ENCODE measurements at places on chromosomes 2 and 18. TPM values are rescaled to one million over a fixed set of nuclear protein-coding genes. Genes with fewer than 3 reads are reported as not detected.

Gene ABCB11
- not detected for total RNA-seq

Gene C2orf80
- total RNA-seq, result not detected

Gene CNGA3
- total RNA-seq, result not detected

Gene NYAP2
- total RNA-seq, result not detected

Gene KCNE4
- not detected for total RNA-seq

Gene FKBP1B
- total RNA-seq, result 3.4 TPM

Gene ALKAL2
- total RNA-seq, result not detected

Gene KCNF1
- total RNA-seq, result not detected

Gene ARL4C
- total RNA-seq, result 44.4 TPM

Gene CAPN10
- total RNA-seq, result 32.6 TPM

Gene FAM124B
- 0.40 TPM for total RNA-seq

Gene GKN1
- total RNA-seq, result not detected

Gene MDH1B
- total RNA-seq, result 0.74 TPM

Gene GULP1
- not detected for total RNA-seq

Gene CTAGE1
- not detected for total RNA-seq

Gene ERFE
- total RNA-seq, result not detected

Gene TDRD15
- 0.02 TPM for total RNA-seq

Gene CD8B
- total RNA-seq, result 0.57 TPM

Gene XIRP2
- total RNA-seq, result not detected

Gene CDH7
- total RNA-seq, result not detected

Gene COL5A2
- total RNA-seq, result 0.85 TPM

Gene LIPT1
- total RNA-seq, result 4.6 TPM

Gene IL37
- total RNA-seq, result not detected

Gene AQP12A
- total RNA-seq, result not detected

Gene TMEFF2
- total RNA-seq, result not detected

Gene LRRC30
- total RNA-seq, result not detected

Gene SLC5A6
- total RNA-seq, result 29.2 TPM

Gene CPS1
- 1.7 TPM for total RNA-seq

Gene CRYGC
- not detected for total RNA-seq

Gene DTNA
- not detected for total RNA-seq

Gene GALR1
- not detected for total RNA-seq

Gene CHAC2
- 15.0 TPM for total RNA-seq

Gene RUFY4
- total RNA-seq, result 0.93 TPM

Gene IL1RL1
- total RNA-seq, result 1.3 TPM

Gene SERPINB10
- total RNA-seq, result not detected

Gene CROCC2
- not detected for total RNA-seq

Gene OSGEPL1
- total RNA-seq, result 11.1 TPM

Gene CYTIP
- total RNA-seq, result 388 TPM

Gene FASTKD2
- 32.0 TPM for total RNA-seq

Gene LCT
- total RNA-seq, result 0.02 TPM

Gene LOXHD1
- not detected for total RNA-seq

Gene CLEC4F
- total RNA-seq, result not detected

Gene MXD1
- 15.9 TPM for total RNA-seq

Gene G6PC2
- total RNA-seq, result not detected

Gene DLX1
- total RNA-seq, result not detected
